Kidney epithelial cell (primary cell): ENCODE measurements at places on chromosomes 7 and 10.

GRCh38 chr7:111029141-111029572, 61.8 kb upstream of the LRRN3 start:
- no peak for DNase-seq

DNA sequence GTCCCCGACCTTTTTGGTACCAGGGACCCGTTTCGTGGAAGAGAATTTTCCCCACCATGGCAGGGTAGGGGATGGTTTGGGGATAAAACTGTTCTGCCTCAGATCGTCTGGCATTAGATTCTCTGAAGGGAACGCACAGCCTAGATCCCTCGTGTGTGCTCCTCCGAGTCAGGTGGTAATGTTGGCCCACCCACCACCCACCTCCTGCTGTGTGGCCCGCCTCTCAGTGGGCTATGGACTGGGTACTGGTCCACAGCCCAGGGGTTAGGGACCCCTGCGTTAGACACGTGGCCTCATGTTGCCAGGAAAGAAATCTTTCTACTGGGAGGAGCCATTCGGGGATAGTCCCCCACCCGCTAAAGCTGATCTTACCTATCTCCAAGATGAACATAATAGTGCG, 27.0 kb downstream of the PFKFB3 start:
- no peak for DNase-seq

DNA sequence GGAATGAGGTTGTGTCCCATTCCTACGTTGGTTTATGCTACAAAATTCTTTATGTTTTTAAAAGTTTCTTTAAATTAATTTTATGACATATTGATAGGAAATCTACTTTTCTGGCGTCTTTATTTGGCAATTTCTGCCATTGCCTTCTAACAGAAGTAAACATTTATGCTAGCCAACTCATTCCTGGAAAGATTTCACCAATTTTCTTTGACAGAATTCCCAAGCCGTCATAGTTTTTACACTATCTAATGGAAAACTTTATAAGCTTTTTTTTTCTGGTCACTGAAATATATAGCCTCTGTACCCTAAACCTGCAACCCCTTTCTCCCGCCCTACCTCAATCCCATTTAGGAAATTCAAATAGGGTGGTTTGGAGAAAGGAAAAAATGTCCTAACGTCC, 6.1 kb upstream of the TCAF1 start:
- no peak for DNase-seq

- no peak for DNase-seq
These were observed 51.1 kb downstream of the TMEM209 start for GRCh38 chr7:130154131-130154500.

GRCh38 chr10:92756201-92757065, 66.7 kb downstream of the HHEX start:
- no peak for DNase-seq
